CD4-positive, alpha-beta T cell treated with Interleukin-6 at 100 ng/mL for 8 hours (primary cell): ENCODE measurements at places on chromosomes 5 and 9.

DNA sequence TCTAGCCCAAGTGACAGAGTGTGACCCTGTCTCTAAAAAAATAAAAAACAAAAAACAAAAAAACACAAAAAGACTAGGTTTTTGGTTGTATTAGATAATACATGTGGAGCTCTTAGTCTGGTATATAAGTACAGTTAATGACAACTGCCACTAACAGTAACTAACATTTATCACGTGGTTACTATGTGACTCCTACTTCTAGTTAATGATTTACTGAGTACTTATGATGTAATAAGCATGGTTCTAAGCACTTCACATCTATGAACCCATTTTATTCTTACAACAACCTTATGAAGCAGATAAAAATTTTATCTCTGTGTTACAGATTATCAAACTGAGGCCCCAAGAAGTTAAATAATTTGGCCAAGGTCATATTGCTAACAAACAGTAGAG, 6.1 kb upstream of the TMEFF1 start:
- no peak for DNase-seq

DNA sequence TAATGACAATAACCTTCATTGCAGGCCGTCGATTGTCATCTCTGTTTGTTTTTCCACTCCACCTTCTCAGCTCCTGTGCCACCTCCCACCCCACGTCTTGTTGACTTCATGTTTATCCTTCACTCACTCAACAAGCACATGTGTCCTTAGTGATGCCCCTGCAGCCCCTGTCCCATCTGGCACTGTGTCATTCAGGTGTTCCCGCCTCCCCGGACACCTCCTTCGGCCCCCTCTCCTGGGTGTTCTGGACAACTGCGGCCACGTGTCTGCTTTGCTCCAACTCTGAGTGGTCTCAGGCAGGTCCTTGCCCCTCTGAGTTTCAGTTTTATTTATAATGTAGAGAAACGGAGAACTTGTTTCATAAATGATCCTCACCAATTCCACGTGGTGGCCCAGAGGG, 91.0 kb upstream of the COL5A1 start:
- DNase-seq = no peak

- no peak for DNase-seq
Observed at GRCh38 chr9:68522131-68522530, 18.6 kb downstream of the TMEM252 start.

GRCh38 chr5:149455889-149456409, 76.9 kb upstream of the IL17B start:
- no peak for DNase-seq

- peak; percentile 17 for DNase-seq
Observed at GRCh38 chr9:133048595-133048994, 13.2 kb upstream of the CEL start.

DNA sequence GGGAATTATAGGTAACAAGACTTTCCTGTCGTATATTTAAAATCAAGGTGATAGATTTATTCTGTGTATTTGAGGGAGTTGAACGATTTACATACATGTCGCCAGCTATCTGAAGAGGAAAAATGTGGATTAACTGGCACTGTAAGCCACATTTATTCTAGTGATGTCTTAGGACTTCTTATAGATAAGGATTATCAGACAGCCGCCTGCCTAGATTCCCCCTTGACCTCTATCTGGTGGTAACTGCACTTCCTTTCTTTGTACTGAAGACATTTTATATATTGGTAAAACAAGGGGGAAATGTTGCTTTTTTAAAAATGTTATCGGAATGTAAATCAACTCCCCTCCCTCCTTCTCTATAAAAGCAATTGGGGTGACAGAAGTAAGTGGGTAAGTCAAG, 39.3 kb upstream of the F2RL2 start:
- DNase-seq = no peak

DNA sequence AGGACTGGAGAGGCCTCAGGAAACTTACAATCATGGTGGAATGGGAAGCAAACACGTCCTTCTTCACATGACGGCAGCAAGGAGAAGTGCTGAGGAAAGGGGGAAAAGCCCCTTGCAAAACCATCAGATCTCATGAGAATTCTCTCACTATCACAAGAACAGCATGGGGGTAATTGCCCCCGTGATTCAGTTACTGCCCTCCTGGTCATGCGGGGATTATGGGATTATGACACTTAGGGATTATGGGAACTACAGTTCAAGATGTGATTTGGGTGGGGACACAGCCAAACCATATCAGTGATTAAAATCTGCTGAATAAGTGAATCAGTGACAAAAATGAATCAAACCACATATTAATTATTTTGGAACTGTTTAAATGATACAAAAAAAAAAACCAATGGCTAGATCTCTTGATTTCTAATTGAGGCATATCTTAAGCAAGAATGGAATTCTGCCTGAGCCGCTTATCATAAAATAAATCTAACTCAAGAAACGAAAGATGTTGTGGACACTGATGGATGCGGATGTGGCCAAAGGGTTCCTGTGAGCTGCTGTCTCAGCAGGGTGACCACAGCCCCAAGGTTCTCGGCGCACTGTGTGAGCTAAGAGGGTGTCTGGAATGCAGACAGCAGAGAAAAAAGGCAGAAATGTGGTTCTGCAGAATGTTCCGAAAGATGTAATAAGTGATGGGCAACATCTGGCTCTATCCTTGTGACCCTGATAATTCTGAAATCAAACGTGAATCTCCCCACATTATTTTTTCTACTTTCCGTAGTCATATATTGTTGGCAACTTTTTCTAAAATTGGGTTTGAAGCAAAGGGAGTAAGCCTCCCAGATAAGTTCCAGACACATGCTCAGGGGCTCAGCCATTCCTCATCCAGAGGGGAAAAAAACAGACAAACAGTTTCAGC, 107.2 kb upstream of the ICE1 start:
- DNase-seq = no peak

GRCh38 chr9:124366476-124367220, 48.6 kb downstream of the PSMB7 start:
- DNase-seq = no peak

- no peak for DNase-seq
Observed at GRCh38 chr5:75856056-75856455, 138.8 kb upstream of the POC5 start.

GRCh38 chr9:108967916-108968315, 33.7 kb downstream of the ABITRAM start:
- no peak for DNase-seq

DNA sequence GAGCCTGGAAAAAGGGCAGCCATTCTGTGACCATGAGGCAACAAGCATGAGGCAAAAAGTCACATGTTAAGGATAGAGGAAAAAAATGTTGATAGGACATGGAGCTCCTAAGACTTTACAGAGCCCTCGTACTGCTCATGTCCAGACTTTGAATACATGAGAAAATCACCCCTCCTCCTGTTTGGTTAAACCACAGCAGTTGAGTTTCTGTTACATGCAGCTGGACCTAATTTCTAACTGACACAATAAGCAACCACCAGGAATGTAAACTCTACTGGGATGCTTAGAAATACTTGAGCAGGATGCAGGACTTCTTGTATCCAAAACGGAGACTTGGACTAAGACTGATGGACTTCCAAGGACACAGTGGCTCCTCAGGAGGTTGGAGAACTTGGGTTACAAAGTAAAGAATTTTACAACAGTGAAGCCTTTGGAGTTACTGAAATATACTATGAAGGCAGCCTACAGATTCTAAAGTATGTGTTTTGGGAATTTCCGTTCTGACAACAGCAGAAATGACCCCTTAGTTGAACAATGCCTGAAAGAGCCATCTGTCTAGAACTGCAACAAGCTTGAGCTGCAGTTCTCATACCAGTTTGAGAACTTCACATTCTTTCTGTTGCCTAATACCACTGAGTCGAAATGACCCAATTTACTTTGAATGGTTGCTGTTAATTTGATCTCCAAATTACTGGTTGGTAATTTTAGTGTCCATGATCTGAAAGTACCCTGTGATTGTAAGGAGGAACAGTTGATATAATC, 268.9 kb downstream of the PIK3R1 start:
- no peak for DNase-seq

DNA sequence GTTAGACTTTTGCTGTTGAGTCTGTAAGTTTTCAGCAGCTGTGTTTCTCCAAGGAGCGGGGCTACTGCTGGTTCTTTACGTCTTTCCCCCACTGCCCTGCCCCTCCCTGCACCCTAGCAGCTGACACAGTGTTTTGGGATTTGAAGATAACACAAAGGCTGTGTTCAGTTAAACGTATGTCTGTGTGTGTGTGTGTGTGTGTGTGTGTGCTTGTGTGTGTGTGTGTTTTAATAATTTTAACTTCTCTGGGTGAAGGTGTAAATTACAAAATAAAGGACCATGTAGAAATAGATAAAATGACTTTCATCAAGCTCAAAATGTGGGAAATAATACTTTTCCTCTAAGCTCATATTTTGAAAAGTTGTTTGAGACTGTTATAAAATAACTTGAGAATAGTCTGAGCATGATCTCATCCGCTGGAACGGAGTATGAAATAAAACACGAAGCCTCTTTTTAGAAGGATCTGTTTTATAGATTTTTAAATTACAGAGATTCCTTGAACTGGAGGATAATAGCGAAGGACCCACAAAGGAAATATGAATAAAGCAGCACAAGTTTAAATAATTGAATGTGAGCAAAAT, 10.9 kb downstream of the ABL1 start:
- no peak for DNase-seq

DNA sequence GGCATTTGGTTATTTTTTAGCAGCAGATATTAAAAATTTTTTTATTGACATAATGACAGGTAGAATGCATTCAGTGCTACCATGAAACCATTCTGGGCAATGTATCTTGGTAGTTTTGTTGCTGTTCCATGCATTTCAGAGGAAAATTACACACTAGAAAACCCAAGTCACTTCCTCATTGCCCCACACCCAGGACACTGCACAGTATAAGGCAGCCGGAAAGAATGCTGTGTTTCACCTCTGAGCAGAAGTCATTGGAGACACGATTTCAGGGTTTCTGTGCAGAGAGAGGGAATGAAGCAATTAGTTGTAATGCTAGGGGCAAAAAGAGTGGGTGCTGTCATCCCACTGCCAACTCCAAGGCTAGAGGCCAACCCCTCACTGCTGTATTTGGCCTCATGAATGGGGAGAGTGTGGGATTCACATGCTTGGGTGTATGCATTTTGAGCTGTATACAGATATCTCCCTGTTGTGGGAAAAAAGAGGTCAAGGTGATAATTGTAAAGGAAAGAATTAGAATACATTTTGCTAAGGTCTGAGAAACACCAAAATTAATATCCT, 290.5 kb downstream of the BNC2 start:
- no peak for DNase-seq

DNA sequence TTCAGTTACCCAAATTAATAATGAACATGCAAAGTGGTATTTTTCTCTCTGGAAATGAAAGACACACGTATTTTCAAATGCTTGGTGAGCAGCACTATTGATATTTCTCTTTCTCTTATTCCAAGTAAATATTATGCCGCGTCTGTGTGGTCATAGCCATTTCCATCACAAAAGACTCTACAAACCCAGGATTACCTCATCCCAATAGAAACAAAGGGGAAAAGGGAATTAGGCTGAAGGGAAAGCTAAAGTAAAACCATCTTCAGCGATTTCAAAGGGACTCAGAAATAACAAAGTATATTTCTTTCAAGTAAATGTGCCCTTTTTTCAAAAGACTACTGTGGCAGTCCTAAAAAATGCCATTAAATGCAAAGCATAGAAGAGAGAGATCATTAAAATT, 62.0 kb upstream of the FST start:
- DNase-seq = no peak

- DNase-seq = no peak
Observed at GRCh38 chr9:18855656-18856055, 177.4 kb downstream of the SAXO1 start.

- DNase-seq = no peak
Observed at GRCh38 chr9:68530618-68531017, 10.1 kb downstream of the TMEM252 start.

DNA sequence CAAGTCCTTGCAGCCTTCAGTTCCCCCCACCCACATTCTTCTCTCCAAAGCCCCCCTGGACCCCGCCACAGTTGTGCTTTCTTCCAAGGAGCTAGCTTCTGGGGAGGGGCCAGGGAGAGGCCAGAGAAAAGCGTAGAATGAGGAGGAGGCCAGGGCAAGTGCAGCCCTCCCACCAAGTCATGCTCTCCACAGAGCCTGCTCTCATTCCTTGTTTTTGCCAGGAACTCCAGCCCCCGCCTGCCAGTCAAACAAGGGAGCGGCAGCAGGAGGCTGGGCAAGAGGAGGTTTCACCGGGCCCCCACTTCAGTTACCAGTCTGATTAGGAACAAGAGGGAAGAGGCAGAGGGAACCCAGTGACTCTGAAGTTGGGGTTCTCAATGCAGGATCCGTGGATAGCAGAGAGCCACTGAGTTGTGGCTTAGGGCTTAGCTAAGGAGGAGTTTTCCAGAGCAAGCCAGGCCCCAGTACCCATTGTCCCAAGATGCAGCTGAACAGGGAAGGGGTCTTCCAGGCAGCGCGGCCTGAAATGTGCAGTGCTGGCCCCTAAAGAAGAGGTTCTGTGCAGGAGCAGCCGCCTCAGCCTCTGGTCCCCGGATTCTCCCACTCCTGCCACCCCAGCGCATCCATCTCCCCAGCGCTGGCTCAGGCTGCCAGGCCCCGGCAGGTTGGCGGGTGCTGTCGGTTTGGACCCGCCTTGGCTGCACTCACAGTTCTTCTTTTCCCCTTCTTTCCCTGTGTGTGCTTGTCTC, 120.6 kb downstream of the DAB2IP start:
- DNase-seq = no peak

GRCh38 chr9:137379761-137380161, 43.2 kb downstream of the EXD3 start:
- no peak for DNase-seq

GRCh38 chr9:79377339-79377855, 194.4 kb upstream of the TLE4 start:
- no peak for DNase-seq

DNA sequence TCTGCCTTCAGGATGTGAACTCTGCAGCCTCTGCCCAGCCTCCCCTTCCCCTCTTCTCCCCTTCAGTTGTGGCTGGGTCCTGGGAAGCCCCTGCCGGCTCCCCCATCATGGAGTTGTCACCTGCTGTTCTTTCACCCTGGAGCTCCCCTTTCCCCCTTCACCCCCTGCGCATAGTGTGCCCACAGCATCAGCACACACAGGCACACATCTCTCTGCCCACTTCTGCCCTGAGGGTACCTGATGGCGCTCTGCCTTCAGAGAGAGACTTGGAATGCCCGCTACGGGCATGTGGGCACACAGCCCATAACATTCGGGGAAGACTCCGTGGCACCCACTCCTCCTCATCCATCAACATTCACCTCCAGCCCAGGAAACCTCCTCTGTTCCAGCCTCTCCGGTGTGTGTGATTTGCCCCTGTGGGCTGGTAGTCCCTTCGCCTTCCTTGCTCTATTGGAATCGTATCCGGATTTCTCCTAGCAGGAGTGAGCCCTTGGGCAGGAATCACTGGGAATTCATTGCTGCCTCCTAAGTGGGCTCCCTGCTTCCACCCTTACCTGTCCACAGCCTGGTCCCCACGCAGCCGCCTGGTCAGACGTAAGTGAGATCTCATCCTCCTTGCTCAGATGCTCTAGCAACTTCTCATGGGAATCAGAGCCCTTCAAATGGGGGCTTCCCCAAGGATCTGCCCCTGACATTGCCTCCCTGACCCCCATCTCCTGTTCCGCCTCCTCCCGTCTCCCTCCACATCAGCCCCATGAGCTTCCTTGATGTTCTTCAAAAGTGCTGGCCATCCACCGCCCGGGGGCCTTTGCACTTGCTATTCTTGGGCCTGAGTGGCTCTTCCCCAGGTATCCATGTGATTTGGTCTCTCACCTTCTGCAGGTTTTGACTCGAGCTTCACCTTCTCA, 61.5 kb upstream of the CTSL start:
- no peak for DNase-seq
